ENCODE measurements at places on chromosomes 3 and 15.

DNA sequence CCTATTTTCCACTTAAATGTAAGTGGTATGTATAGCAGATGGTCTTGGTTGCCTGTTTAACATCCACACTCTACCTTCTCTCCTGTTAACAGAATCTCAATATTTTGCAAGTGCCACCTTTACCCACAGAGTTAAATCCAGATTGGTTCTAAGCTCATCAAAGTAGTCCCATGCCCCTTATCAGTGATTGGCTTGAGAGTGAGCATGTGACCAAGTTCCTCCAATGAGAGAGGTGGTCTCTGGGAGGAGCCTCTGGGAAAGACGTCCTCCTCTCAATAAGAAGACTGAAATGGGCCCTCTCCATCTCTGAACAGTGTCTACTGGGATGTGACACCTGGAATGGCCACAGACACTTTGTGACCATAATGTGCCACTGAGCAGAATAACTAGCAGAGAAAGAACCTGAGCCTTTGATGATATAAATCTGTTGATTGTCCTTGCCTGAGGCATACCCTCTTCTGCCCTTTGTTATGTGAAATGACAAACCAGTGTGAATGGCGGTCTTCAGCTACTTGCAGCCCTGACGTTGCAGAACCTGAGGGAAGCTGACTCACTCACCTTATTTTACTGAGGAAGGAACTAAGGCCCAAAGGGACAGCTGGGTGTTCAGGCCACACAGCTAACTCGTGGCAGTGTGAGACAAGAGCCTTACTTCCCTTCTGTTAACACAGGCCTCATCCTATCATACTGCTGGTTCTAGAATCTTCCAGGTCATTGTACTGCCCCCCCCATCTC lies 42.4 kb upstream of the LARS2 start:
- no peak for DNase-seq

DNA sequence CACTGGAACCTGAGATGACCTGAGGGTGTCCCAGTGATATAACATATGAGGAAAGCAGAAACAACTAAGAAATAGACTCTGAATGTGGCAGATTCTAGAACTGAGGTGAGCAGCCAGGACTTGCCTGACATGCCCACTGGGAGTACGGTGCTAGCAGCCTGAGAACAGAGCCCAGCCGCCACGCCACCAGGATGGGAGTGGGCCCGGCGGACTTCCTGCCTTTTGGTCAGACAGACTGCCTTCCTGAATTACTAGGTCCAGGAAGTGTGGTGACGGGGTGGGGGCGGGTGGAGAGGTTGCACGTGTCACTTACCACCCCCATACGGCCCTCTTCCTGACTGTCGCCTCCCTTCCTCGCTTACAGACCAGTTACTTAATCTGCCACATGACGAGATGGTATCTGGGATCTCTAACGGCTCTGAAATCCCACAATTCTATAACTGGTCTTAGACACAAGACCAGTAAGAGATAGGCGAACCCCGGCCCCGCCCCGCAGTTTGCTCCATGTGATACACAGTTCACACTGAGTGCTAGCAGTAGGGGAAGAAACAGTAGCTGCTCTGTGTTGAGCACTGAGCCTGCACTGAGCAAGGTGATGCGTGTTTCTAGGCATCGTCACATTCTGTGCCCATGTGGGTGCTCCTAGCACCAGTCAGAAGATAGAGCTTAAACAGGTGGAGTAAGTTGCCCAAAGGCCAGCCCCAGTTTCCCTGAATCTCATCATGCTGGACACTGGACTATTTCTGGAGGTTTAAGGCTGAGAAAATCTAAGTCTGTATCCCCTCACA lies 95.7 kb downstream of the CPN2 start:
- DNase-seq = peak; percentile 17

GRCh38 chr3:64361962-64362735 lies 136.9 kb upstream of the PRICKLE2 start:
- DNase-seq = no peak

DNA sequence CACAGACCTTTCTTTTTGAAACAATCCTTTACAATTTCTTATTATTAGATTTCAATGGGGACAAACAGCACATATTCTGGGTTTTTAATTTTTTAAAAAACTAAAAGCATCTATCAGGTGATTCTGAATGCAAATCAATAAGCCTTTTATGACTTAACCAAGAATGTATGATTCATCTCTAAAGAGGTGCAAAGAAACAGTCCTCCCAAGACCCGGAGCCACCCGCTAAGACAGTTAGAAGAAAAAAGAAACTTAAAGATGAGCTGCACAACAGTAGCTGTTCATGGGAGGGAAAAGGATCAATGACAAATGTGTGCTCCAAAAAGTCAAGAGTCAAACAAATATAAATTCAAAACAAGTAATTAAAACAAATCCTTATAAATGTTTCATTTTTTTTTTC lies 319.5 kb downstream of the THSD4 start:
- DNase-seq = no peak

GRCh38 chr3:183008800-183009199 lies 28.5 kb upstream of the DCUN1D1 start:
- DNase-seq = no peak

GRCh38 chr15:85889956-85890619 lies 95.4 kb upstream of the KLHL25 start:
- DNase-seq = no peak

DNA sequence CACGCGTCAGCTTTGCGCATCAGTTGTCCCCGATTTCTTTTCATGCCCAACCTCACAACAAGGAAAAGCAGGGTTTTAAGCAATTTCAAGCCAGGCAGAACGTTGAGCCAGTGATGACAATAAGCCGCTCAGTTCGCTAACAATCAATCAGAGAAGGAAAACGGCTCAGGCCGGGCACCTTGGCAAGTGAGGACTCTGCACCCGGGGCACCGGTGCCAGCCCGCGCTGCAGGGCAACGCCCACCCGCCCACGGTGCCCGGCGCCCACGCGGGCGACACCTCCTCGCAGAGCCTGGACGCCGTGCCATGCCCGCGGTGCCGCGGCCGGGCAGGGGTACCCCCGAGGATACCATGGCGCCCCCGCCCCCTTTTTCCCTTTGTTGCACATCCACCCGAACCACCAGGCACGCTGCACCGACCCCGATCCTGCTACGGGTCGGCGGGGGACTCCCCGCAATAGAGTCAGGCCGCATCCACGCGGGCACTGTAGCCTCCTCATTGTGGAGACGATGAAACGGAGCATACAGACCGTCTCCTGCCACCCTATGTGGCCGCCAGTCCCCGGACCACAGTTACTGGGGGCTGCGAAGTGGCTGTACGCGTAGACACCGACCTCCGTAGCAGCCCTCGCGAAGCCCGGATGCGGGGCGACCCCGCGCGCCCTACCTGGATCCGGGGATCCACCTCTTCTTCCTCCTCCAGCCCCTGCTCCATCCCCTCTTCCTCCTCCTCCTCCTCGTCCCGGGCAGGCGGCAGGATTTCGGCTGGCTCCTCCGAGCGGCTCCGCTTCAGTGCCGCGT lies 581 bp downstream of the SH3BP5 start:
- DNase-seq = no peak

Data from occipital lobe (tissue), 3 donors.